ENCODE measurements at places on chromosomes 11 and 22. TPM values are rescaled to one million over a fixed set of nuclear protein-coding genes. Genes with fewer than 3 reads are reported as not detected.

The FXYD2 gene
- 0.26 TPM for total RNA-seq

The KIRREL3 gene
- total RNA-seq: 0.64 TPM

The ALDH3B1 gene
- 0.23 TPM for total RNA-seq

The ADM gene
- total RNA-seq: 13.9 TPM

The ALDH3B2 gene
- total RNA-seq: not detected

The SHISAL1 gene
- total RNA-seq: 4.3 TPM

The OLFML1 gene
- 0.84 TPM for total RNA-seq

The C11orf52 gene
- total RNA-seq: not detected

The CCDC116 gene
- 1.2 TPM for total RNA-seq

The SCGB1A1 gene
- total RNA-seq: not detected

The FAM83F gene
- total RNA-seq: 2.8 TPM

- DNase-seq: no peak
Measured at GRCh38 chr11:36153551-36153950, 135.7 kb downstream of the COMMD9 start.

DNA sequence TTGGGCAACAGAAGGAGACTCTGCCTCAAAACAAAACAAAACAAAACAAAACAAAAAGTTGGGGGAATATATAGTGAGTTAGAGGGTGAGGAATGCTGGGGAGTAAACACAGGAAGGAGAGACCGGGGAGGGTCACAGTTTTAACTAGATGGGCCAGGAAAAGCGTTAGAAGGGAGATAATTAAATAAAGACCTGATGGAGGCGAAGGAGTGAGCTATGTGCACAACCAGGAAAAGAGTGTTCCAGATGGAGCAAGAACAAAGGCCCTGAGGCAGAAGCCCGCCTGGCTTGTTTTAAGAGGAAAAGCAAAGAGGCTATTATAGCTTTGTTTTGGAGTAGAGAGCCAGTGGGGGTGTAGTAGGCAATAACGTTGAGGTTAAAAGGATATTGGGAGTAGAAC lies 4.8 kb upstream of the PLA2G6 start:
- DNase-seq: no peak

GRCh38 chr11:76744186-76745043 lies 38.7 kb upstream of the TSKU start:
- DNase-seq: no peak

- no peak for DNase-seq
Measured at GRCh38 chr11:115244758-115245157, 259.5 kb downstream of the CADM1 start.

DNA sequence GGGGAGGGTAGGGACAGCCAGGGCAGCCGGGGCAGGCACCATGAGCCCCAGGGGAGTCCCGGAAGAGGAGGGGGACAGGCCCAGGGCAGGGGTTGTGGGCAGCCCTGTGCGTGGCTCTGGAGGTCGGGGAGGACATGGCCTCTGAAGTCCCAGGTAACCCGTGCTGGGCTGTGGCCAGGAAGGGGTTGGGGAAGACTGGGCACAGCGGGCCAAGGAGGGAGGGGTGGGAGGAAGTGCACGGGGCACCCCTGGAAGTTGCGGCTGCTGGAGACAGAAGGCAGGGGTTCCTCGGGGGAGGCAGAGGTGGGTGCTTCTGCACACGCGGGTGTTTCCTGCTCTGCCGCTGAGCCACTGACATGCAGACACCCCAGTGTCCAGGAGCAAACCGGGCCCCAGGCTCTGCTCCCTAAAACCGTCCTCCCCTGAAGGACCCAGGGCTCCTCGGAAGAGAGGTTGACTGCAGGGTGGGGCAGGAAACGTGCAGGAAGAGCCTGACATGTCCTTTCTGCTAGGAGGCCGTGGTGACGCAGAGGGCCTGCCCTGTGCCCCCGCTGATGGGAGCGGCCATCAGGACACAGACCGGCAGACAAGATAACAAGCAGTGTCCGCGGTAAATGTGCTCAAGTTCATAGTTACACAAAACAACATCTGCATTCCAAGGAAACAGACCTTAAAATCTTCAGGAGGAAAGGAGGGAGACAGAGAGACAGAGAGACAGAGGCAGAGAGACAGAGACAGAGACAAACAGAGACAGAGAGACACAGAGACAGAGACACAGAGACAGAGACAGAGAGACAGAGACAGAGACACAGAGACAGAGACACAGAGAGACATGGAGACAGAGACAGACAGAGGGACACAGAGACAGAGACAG lies 5.7 kb downstream of the TNNI2 start:
- DNase-seq: no peak

DNA sequence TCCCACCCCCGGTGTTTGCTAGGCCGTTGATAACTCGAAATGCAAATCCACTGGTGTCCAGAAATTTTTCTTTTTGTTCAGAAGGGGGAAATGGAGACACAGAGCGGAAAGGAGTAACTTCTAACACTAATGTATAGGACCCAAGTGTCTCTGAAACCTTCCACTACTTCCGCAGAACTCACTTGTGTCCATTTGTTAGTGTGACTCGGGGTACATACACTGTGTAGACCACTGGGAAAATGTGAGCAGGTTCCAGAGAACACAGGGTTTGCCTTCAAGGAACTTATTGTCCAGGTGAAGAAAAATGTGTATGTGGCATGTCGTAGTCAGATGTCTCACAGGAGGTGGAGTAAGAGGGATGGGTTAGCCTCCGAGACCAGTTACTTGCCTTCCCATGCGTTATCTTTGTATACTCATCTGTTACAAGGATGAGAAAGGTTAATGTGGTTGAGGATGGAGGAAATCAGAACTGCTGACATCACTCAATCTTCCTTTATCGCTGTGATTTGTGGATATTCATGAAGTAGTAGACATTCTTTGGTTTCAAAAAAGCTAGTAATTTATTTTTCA lies 857 bp downstream of the ARCN1 start:
- no peak for DNase-seq

GRCh38 chr11:96203567-96204365 lies 139.2 kb downstream of the MAML2 start:
- no peak for DNase-seq

DNA sequence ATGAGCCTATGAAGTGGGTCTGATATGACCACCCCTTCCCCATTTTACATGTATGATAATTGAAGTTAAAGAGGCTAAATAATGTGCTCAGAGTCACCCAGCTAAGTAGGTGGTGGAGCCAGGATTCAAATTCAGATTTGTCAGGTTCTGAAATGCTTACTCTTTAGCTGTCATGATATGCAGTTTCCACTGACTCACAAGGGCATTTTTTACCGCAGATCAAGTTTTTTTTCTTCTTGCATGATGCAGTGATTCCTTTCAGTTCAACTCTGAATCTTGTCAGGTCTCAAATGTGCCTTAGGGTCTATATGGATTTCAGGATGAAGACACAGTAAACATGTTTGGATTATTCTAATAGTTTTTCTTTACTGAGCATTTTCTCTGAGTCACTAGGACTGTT lies 12.6 kb upstream of the TRIM44 start:
- DNase-seq: no peak

GRCh38 chr11:131906963-131907362 lies 536.5 kb downstream of the NTM start:
- DNase-seq: no peak

- DNase-seq: no peak
Measured at GRCh38 chr22:39150848-39151215, 1.6 kb downstream of the CBX7 start.

- no peak for DNase-seq
Measured at GRCh38 chr22:46723882-46724281, 14.2 kb downstream of the CERK start.

DNA sequence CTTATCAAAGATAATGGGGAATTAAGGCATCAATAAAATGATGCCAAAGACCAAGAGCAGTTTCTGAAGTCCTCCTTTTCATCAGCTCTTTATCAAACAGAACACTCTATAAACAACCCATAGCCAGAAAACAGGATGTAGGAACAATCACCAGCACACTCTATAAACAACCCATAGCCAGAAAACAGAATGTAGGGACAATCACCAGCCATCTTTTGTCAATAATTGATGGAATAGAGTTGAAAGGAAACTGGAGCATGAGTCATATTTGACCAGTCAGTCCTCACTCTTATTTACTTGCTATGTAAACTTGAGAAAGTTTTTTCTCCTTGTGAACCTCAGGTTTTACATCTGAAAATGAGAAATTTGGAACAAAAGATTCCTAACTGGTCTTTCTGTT lies 10.0 kb downstream of the MS4A2 start:
- DNase-seq: no peak

GRCh38 chr11:30100495-30100894 lies 83.7 kb upstream of the KCNA4 start:
- no peak for DNase-seq

- no peak for DNase-seq
Measured at GRCh38 chr11:129974237-129974636, 28.4 kb downstream of the PRDM10 start.

GRCh38 chr11:47326198-47326597 lies 26.3 kb downstream of the MYBPC3 start:
- no peak for DNase-seq

GRCh38 chr11:76512851-76513653 lies 68.2 kb downstream of the EMSY start:
- no peak for DNase-seq

GRCh38 chr11:69003301-69003865 lies 9.7 kb downstream of the MRGPRF start:
- DNase-seq: no peak

GRCh38 chr11:13062115-13062514 lies 53.0 kb downstream of the RASSF10 start:
- no peak for DNase-seq

GRCh38 chr11:73271936-73272679 lies at the start of gene P2RY6:
Gene P2RY6, plus strand, starts transcription at chr11:73272338. Its CDS starts 24,181 bp downstream, at chr11:73296519.
- DNase-seq: no peak

- no peak for DNase-seq
Measured at GRCh38 chr11:117000014-117000737, 98.1 kb downstream of the SIK3 start.

DNA sequence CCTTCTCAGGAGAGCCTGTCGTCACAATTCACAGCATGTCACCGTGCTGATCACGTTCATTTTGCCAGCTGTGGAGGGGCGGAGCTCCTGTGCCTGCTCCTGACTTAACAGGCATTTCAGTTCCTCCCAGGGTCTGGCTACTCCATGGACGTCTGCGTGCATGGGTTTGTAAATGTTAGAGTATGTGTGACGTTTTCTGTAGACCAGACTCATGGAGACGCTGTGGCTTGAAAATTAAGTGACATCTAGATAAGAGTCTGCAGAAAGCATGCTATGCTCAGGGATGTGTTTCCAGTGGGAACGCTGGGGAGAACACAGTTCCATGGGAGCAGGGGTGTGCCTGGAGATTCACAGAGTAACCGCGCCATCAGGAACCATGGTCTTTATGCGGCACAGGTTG lies 804.0 kb downstream of the TBC1D22A start:
- DNase-seq: no peak

DNA sequence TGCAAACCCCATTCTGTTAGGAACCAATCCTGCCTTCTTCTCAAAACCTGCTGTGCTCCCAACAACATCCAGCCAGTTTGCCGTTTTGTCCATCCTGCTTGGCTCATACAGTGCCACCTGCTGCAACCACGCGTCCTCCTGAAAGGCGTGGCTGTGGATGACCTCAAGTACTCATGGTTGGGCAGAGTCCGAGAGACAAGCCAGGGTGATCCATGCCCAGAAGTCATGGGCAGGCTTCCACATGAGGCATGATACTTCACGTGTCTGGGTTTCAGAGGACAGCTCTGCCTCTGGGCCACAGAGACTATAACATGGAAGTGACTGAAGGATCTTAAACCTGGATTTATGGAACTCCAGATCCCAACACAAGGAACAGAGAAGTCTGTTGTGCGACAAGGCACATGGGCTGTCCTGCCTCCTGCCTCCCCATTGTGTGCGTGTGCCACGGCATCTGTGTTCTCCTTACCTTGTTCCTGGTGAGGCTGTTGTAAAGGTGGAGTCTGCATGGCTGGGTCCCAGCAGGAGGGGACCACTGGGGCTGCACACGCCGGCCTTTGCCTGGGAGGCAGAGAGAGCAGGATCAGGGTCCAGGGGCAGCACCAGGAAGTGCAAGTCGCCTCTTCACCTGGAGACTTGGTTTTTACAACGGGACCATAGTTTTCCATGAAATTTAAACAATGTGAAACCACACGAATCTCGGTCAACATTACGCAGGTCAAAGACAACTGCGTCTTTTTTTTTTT lies 15.4 kb downstream of the CARS1 start:
- no peak for DNase-seq

GRCh38 chr22:47605886-47606285 lies 843.4 kb downstream of the TBC1D22A start:
- no peak for DNase-seq

DNA sequence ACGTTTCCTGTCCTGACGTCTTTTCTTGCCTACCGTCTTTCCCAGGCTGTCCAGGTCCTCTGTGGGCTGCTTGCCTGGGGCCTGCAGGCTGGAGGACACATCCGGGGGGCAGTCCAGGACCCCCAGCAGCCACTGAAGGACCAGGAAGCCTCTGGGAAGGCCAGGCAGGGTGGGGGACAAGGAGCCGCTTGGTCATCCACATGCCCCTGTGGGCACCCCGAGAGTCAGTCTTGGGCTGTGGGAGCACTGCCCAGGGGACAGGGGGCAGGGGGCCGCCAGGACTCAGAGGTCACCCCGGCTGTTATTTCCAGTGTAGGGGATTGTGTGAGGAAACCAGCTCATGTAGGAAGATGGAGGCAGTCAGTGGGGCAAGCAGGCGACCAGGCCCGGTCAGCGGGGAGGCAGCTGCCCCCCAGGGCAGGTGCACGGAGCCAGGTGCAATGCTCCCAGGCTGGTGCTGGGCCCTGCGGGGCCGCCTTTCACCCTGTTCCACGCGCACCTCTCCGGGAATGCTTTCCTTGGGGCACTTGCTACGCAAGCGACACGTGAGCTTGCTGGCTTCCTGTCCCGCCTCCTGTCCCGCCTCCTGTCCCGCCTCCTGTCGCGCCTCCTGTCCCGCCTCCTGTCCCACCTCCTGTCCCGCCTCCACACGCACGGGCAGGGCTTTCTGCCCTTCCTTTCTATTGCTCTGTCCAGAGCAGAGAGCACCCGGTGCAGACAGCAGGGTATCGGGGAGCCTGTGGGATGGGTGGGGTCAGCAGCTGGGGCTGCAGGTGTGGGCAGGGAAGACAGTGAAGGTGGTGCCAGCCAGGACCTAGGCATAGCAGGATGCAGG lies 39.5 kb downstream of the MUC5B start:
- peak; percentile 78 for DNase-seq

- no peak for DNase-seq
Measured at GRCh38 chr11:19963697-19964387, 196.4 kb downstream of the DBX1 start.

GRCh38 chr11:128161994-128162393 lies 425.4 kb downstream of the ETS1 start:
- DNase-seq: no peak

GRCh38 chr11:95850137-95850536 lies 59.8 kb downstream of the CEP57 start:
- DNase-seq: no peak

DNA sequence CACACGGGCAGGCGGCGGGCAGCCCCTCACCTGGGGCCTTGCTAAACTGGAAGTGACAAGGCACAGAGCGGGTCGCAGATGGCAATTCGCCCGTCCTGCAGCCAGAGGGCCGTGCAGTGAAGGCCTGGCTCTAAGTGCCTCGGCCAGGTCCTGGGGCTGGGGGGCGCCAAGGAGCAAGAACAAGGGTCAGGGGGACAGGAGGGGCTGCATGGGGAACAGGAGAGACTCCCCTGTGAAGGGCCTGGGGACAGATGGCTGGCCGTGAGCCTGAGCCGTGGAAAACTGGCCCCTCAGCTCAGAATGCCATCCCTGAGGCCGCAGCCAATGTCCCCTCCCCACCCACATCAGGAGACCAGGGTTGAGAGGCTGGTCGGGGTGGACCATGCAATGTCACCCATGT lies 60.0 kb downstream of the RTL6 start:
- no peak for DNase-seq

All from neural crest cell (in vitro differentiated cells).